ENCODE measurements at places on chromosomes 13 and 19. TPM values are rescaled to one million over a fixed set of nuclear protein-coding genes. Genes with fewer than 3 reads are reported as not detected.

The ANKRD10 gene
- total RNA-seq = 47.9 TPM

The PRSS57 gene
- not detected for total RNA-seq

The DNMT1 gene
- 66.3 TPM for total RNA-seq

The IGSF23 gene
- total RNA-seq = 0.31 TPM

The TNNI3 gene
- total RNA-seq = 9.2 TPM

The KCNRG gene
- 0.29 TPM for total RNA-seq

The CCDC194 gene
- not detected for total RNA-seq

The IL12RB1 gene
- total RNA-seq = not detected

The CERS4 gene
- total RNA-seq = 2.5 TPM

The IGFLR1 gene
- total RNA-seq = 14.2 TPM

The SLC5A5 gene
- total RNA-seq = 0.08 TPM

The CAPN12 gene
- total RNA-seq = 5.0 TPM

The ZNF729 gene
- total RNA-seq = not detected

The GPR4 gene
- total RNA-seq = 0.12 TPM

The ERF gene
- 132 TPM for total RNA-seq

The PTPRS gene
- total RNA-seq = 27.0 TPM

The DDA1 gene
- 70.1 TPM for total RNA-seq

The ZNF320 gene
- not detected for total RNA-seq

The RNASEH2B gene
- total RNA-seq = 27.5 TPM

The DHDH gene
- 1.3 TPM for total RNA-seq

The ZNF382 gene
- total RNA-seq = not detected

The RCBTB1 gene
- total RNA-seq = 9.4 TPM

The KIR3DL2 gene
- not detected for total RNA-seq

The PRKCSH gene
- 265 TPM for total RNA-seq

The UFM1 gene
- total RNA-seq = 26.8 TPM

The POU2F2 gene
- total RNA-seq = 0.47 TPM

The CA11 gene
- 11.1 TPM for total RNA-seq

The ZNF221 gene
- total RNA-seq = 0.39 TPM

The FBXO17 gene
- total RNA-seq = 66.9 TPM

The LACC1 gene
- 2.9 TPM for total RNA-seq

The CLN5 gene
- 9.1 TPM for total RNA-seq

The ZNF132 gene
- 0.10 TPM for total RNA-seq

The FOSB gene
- total RNA-seq = 19.0 TPM

The NAA16 gene
- total RNA-seq = 7.9 TPM

The RTBDN gene
- total RNA-seq = 0.10 TPM

The CEACAM16 gene
- 0.24 TPM for total RNA-seq

The URAD gene
- not detected for total RNA-seq

The ANGPTL4 gene
- total RNA-seq = 151 TPM

The NOP53 gene
- total RNA-seq = 239 TPM

The MYH14 gene
- 5.5 TPM for total RNA-seq

The LIN37 gene
- 28.2 TPM for total RNA-seq

The CEACAM5 gene
- total RNA-seq = 2.1 TPM

The CEACAM4 gene
- not detected for total RNA-seq

The ZNF681 gene
- total RNA-seq = not detected

The EPS8L1 gene
- total RNA-seq = 3.7 TPM

The TMEM238 gene
- total RNA-seq = 1.6 TPM

The ERCC2 gene
- 11.7 TPM for total RNA-seq

The LILRB1 gene
- not detected for total RNA-seq

The C3 gene
- total RNA-seq = 45.2 TPM

The KIR2DL3 gene
- total RNA-seq = not detected

The LRRC25 gene
- not detected for total RNA-seq

The UBE2L5 gene
- not detected for total RNA-seq

The CACNG8 gene
- 1.2 TPM for total RNA-seq

The LIM2 gene
- total RNA-seq = not detected

The RINL gene
- 2.2 TPM for total RNA-seq

The CATSPERD gene
- total RNA-seq = 0.08 TPM

Measured in A549 treated with CORT108297 at 1 μM for 4 hours (cell line).